ENCODE measurements at places on chromosomes 13 and 19. TPM values are rescaled to one million over a fixed set of nuclear protein-coding genes. Genes with fewer than 3 reads are reported as not detected.

DNA sequence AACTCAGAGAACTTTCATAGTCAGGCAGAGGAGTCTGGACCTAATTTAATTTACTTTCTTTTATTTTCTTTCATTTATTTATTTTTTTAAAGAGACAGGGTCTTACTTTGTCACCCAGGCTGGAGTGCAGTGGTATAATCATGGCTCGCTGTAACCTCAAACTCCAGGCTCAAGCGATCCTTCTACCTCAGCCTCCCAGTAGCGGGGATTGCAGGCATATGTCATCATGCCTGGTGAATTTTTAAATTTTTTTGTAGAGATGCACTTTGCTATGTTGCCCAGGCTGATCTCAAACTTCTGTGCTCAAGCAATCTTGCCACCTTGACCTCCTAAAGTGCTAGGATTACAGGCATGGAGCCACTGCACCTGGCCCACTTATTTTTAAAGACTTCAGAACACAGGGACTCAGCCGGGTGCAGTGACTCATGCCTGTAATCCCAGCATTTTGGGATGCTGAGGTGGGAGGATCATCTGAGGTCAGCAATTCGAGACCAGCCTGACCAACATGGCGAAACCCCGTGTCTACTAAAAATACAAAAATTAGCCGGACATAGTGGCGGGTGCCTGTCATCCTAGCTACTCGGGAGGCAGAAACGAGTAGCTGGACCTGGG is 50.6 kb downstream of the KLF5 start:
- no peak for DNase-seq

DNA sequence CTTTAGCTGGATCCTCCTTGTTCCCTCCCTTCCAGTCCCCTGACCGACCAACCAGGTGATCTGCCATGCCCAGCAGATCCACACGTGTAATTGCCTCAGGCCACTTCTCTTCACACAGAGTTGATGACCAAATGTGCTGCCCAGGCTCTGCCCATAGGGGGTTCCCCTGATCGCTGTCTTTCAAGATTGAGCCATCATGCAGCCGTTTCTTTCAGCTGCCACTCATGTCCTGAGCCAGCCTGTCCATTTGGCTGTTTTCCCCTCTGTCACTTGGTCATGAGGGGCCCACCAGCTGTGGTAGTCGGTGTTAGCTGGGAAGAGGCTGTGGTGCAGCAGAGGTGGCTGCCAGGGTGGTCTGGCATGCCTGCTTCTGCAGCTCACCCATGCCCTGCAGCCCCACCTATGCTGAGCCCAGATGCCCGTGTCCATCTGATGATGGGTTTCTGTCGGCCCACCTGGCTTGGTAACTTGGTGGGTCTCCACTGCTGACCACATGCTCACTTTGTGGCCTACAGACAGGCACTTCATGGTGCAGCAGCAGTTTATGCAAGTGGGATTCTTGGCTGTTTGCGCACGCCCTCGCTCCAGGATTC is 35.6 kb upstream of the GPR183 start:
- no peak for DNase-seq

- DNase-seq: no peak
Measured at GRCh38 chr19:33075519-33075918, 5.5 kb upstream of the GPATCH1 start.

- no peak for DNase-seq
Measured at GRCh38 chr19:33689138-33689746, 67.5 kb downstream of the CHST8 start.

The HOMER3 gene
- polyA plus RNA-seq: 56.0 TPM

Measured in muscle of back (tissue), 13 donors.